ENCODE measurements at places on chromosomes 3 and 15.

- peak; percentile 76 for DNase-seq
These were observed 1.0 kb upstream of the HES1 start for GRCh38 chr3:194134757-194135515.

- no peak for DNase-seq
These were observed 29.9 kb upstream of the GNB5 start for GRCh38 chr15:52220937-52221660.

DNA sequence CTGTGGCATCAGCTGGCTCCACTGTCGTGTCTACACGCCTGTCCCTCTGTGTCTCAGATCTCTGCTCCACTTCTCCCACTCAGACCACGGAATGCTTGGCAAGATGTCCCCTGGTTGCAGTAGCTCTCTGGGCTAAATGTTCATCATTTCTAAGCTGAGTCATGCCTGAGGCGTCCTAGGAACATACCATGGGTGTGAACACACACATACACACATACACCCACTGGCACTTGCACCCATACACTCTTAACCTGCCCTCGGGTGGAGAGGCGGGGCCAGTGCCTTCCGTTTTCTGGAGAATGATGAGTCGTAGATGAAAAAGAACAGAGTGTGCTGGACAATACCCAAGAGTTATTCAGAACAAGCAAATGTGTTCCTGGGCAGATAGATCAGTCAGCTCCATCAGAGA, 72.4 kb downstream of the SENP2 start:
- no peak for DNase-seq

- no peak for DNase-seq
These were observed 102.9 kb upstream of the RAD18 start for GRCh38 chr3:9066141-9066540.

GRCh38 chr3:78434801-78435200, 1333.0 kb downstream of the ROBO1 start:
- DNase-seq, result no peak

DNA sequence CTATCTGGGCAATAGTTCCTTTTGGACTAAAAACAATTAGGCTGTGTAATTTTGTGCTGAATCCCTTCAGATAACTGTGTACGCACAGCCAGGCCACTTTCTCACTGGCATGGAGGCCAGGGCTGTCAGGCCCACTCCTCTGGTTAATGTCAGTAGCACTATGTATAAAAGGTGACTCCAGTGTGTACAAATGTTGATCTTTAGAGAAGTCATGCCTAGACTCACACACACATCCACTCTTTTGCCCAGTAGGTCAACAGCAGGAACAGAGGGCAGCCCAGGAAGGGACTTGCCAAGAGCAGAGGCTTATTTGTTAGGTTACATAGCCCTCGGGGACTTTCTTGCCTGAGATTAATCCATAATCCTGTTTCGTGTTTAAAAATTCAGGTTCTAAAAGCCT, 416.6 kb upstream of the WNT5A start:
- no peak for DNase-seq

DNA sequence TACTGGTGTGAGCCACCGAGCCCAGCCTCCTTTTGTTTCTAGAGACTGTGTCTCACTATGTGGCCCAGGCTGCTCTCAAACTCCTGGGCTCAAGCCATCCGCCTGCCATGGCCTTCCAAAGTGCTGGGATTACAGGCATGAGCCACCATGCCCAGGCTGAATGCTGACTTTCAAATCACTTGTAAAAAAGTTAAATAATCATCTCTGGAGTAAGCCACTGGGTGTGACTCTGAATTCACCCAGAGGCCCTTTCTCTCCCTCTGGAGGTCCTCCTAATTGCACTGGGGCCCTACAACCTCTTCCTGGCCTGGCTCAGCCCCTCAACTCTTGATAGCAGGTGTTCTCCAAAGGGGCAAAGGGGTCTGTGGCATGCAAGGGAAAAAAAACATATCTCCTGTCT, 54.8 kb downstream of the MEGF11 start:
- no peak for DNase-seq

Measured in stimulated activated CD8-positive, alpha-beta memory T cell treated with anti-CD3 and anti-CD28 coated beads, Interleukin-7, amount 100 ng/mL, for 4 hours (primary cell).